NCI-H2171 (cell line): ENCODE measurements at places on chromosomes 6 and 20.
A peak's percentile ranks its signal among the peaks of the same experiment; 100 is the strongest.

- no peak for DNase-seq
Observed at GRCh38 chr6:158503846-158504245, 56.0 kb upstream of the TMEM181 start.

GRCh38 chr6:151293688-151294016 is 53.9 kb downstream of the AKAP12 start:
- DNase-seq, result no peak

GRCh38 chr6:142469220-142469619 is 167.4 kb downstream of the ADGRG6 start:
- no peak for DNase-seq

GRCh38 chr6:167849846-167850459 is 23.2 kb downstream of the AFDN start:
- DNase-seq, result no peak

DNA sequence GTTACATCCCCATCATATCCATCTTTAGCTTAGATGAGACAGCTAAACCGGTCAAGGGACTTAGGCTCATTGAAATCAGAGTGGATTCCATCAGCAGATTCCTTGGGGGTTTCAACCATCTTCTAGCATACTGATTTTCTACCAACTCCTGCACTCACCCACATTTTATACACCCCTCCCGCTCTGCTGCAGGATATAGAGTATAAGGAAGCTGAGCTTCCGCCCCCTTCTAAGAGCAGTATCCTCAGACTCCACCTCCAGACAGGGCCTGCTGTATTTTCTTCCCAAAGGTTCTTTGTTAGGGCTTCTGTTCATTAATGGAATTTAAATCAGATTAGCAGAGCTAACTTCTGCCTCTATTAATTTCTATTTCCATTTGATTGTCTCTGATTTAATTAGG is 9.9 kb upstream of the NHLRC1 start:
- DNase-seq, result no peak

GRCh38 chr20:13784271-13784892 is 337 bp downstream of the ESF1 start:
- no peak for DNase-seq

GRCh38 chr6:5860849-5861248 is 145.9 kb downstream of the NRN1 start:
- no peak for DNase-seq

- DNase-seq, result no peak
Observed at GRCh38 chr6:80932359-80932758, 820.1 kb downstream of the TENT5A start.

DNA sequence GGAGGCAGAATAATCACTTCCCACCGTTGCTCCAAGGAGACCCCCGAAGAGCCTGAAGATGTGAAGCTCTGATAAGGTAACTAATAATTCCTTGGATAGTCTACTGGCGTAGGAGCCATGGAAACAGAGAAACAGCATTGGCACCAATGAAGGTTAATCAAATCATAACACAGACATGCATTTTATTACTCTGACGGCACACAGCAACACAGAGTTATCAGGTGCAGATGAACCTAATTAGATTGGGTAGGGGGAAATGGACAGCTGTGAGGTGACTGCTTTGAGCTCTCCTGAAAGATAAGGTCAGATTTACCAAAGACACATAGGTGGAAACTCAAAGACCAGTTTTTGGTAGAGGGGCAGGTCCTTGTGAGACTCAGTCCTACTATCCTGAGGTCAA is 544.0 kb upstream of the AGPAT4 start:
- DNase-seq, result no peak

DNA sequence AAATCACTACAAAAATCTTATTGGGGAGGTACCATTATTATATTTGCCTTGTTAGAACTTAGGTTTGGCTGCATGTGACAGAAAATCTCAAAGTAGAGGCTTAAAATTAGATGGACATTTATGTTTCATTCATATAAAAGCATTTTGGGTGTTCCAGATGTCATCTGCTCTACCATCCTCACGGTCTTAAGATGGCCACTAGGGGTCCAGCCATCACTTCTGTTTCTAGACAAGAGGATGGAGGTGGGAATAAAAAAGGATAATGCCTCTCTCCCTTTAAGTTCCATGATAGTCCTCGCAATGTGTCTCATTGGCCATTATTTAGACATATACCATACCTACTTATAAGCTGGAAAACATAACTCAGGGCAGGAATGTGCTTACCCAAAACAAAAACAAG is 929.5 kb downstream of the KIF16B start:
- no peak for DNase-seq

DNA sequence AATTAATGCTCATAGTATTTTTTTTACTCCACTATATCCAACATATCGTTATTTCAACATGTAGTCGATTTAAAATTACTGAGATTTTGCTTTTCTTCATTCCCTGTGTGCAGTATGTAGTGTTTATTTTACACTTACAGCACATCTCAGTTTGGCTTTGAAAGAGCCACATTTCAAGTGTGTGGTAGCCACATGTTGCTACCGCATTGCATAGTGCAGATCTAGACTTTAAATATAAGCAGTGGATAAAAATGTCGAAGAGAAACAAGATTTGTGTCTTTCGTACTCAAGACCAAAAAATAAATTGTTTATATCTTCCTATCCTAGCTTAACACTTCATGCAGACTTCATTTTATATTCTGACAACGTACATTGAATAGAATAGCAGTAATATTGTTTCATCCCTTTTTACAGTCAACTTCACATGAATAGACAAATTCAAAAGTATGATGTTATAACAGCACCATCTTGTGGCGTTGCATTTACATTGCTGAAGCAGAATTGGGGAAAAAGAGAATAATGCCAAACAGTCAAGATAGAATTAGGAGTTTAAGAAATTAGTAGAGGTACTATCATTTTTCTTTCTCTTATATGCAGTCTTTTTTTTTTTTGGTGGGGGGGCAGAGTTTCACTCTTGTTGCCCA is 29.9 kb downstream of the FBXO5 start:
- DNase-seq, result peak; percentile 0

GRCh38 chr6:168162366-168162765 is 83.4 kb upstream of the FRMD1 start:
- no peak for DNase-seq
